ENCODE measurements at places on chromosomes 7 and 10.

DNA sequence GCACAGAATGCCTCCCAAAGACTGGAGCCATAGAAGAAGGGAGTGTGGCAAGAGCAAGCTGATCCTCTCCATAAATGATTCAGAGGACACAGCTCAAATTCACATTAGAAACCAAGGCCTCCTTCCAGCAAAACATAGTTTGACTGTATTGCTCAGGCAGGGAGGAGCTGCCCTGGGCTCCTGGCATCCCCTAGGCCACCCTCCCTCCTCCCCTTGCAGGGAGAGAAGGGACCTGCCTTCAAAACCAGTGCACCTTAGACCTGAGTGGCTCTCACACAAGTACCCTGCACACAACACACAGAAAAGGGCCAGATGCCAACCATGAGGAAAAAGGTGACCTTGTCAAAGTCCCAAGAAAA is 64.7 kb downstream of the CREB3L2 start:
- no peak for DNase-seq

- DNase-seq, result no peak
Measured at GRCh38 chr7:1754345-1754908, 84.3 kb downstream of the ELFN1 start.

DNA sequence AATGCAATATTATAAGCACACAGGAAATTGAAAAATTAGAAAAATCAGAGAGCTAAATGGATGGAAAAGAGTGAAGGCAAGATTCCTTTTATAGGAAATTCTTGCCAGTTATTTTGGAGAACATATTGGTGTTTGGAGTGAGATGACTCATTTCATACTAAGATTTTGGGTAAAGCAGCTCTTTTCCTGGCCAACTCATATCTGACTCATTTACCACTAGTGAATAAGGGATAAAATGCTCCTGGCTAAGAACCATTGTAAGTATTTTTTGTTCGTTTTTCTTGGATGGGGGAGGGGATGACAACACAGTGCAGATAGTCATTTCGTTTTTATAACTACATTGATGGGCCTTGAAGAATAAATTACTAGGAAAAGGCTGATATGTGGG is 139.3 kb downstream of the TWIST1 start:
- no peak for DNase-seq

- no peak for DNase-seq
Measured at GRCh38 chr10:26215935-26216584, 514 bp upstream of the GAD2 start.

GRCh38 chr7:2638224-2638991 is 6.6 kb downstream of the TTYH3 start:
- no peak for DNase-seq

GRCh38 chr7:42730586-42730985 is 181.3 kb downstream of the C7orf25 start:
- DNase-seq, result no peak

DNA sequence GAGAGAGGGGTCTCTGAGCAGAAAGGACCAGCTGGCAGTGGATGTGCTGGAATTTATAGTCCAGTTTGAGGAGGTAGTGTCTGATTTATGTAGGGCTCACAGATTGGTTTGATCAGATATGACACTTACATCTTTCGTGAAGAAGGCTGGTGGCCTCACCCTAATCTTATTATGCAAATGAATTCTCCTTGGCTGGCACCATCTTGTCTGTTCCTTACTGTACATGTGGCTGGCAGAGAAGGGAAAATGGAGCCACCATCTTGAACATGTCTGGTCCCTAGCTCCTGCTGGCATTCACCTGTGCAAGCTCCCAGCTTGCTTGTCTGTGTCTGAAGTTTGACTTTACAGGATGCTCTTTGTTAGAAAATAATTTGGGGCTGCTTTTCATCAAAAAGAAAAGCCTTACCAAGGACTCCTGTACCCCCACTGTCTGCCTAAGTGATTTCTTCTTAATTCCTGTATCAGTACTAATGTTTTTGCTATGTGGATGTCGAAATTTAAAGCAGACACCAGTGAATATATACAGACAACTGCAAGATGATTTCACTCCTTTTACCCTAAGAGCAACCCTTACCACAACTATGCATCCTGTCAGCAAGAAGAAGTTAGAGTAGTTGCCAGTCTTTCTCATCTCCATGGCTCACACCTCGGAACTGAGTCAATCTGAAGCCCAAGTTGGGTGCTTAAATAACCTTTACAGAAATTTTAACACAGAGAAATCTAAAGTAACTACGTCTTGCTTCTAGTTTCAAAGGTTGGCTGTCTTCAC is 322.0 kb upstream of the SEMA3D start:
- DNase-seq, result no peak

GRCh38 chr7:30697719-30698460 is 15.6 kb upstream of the CRHR2 start:
- no peak for DNase-seq

DNA sequence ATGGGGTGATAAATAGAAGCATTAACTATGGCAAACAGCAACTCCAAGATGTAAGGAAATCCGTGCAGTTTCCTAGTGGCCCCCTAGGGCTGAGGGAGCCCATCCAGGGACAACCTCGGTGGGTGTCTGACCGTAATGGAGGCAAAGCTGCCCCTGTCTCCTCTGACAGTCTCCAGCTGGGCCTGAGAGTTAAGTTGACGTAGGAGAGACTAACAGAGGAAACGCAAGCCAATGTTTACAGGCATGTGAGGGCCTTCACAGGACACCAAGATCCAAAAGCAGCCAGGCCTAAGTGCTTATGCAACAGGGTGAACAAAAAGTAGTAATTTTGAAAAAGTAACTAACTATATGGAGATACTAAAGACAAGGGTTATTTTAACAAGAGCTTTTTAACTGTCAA is 330.0 kb upstream of the C7orf33 start:
- DNase-seq, result no peak

DNA sequence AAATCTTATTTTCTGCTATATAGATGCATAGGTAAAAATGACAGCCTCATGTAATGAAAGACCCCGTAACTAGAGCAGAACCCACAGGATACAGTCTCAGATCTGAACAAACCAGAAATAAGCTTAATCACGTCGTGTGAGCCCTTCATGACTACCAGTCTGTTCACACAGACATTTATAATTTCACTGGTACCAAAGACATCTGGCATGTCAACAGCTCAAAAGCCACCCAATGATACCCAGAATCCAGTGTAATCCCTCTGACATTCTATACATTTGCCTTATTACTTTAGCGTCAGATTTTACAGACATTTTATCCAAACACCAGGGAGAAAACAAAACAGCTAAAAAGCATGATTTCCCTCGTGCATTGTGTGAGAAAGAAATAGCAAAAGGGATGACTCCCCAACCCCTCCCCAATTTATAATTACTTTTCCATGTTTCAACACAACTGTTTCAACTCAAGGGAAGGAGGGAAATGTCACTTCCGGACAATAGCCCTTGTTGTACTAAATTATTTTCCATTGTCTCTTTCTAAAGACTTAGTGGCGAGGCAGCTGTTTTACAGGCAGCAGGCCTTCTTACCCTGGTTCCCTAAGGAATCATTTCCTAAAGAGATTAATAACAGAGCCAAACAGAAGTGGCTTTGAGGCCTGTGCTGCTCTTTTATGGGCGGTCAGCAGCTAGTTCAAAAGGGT is 33.2 kb downstream of the DOCK4 start:
- peak; percentile 75 for DNase-seq

GRCh38 chr10:32893434-32893833 is 64.6 kb downstream of the ITGB1 start:
- DNase-seq, result no peak

DNA sequence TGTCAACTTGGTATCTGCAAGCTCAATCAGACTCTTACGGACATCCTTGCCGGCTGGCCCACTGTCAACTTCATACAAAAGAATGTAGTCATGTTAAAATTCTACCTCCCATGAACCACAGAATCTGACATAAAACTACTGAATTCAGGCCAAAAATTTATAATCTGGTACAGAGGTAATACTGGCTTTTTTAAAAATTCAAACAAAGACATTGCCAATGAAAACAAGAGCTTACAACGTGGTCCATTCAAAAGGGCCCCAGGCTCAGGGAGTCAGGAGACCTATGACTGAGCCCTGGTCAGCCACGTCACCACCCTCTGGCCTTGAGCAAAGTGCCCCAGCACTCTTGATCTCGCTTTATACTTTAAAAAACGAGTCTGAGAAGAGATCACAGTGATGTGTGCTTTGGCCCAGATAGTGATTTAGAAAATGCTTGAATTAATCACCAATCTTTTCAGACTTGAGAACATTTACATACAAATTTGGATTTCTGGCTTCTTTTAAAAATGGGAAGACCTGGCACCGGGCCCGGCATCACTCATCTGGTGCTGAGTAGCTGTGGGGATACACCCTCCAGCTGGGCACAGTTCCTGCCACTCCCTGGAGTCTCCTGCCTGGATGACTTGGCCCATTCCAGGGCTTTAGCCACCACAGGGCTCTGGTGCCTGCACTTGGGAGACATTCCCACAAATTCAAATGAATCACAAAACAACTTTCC is 94.1 kb downstream of the PIP4K2A start:
- no peak for DNase-seq

GRCh38 chr10:633279-634245 is 55.9 kb downstream of the DIP2C start:
- no peak for DNase-seq

DNA sequence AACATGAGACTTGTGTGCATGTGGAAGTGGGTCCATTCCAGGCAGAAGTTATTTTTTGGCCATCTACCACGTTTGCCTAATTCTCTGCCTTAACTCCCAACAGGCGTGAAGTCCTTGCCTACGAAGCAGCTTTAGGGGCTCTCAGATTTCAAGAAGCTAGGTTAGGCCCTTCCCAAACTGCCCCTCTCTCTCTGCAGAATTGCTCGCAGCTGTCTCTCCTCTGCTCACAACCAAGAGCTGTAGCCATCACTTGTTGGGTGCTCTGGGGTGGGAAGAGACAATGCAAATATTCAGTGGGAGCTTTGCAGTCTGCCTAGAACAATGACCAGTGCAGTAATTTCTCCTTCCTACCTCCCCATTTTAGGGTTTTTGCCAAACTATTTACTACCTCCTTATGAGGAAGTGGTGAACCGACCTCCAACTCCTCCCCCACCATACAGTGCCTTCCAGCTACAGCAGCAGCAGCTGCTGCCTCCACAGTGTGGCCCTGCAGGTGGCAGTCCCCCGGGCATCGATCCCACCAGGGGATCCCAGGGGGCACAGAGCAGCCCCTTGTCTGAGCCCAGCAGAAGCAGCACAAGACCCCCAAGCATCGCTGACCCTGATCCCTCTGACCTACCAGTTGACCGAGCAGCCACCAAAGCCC is 24.9 kb downstream of the CYP17A1 start:
- DNase-seq, result no peak

- DNase-seq, result no peak
Measured at GRCh38 chr7:47031786-47032535, 550.0 kb downstream of the TNS3 start.

- DNase-seq, result no peak
Measured at GRCh38 chr10:36256166-36256565, 614.1 kb upstream of the FZD8 start.

- DNase-seq, result no peak
Measured at GRCh38 chr10:14670551-14671240, 104.0 kb downstream of the FAM107B start.

DNA sequence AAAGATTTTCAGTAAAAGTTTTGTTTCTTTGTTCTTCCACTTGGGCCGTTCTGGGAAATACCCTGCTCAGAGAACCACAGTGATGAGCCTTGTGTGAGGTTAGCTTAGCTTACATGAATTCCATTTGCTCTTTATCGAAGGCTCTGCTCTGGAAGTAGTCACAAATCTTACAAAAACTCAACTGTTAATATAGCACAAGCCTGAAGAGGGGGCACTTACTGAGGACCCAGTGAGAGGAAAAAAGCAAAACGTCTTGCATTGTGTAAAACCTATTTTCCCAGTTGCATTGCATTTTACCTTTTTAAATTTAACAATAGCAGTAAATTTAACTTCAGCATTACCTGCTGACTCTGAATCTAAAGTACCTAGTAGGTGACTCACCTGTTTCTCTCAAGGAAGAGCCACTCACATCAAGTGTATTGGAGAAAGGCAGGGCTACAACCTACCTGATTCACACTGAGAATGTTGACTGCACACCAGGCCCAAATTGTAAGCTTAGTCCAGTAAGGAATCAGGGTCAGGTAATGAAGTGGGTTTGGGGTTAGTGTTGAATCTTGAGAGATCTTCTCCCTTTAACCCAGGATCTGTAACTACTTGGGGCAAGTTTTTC is 42.3 kb downstream of the PPP1R17 start:
- no peak for DNase-seq

DNA sequence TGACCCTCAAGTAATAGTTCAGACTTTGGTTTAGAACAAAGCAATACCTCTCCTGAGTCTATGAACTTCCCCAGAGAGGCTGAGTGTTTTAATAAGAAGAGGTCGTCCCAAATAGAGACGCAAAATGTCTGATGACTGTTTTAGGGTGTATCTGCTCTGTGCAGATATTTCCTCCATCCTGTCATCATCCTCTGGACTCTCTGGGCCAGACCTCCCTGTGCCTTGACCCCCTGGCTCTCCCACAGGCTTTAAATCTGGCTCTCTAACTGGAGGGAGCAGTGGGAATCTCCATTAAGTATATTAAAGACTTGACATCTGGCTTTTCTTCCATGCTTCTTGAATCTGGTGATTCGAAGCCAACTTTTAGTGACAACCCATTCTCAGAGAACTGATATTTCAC is 633.3 kb downstream of the INHBA start:
- no peak for DNase-seq

DNA sequence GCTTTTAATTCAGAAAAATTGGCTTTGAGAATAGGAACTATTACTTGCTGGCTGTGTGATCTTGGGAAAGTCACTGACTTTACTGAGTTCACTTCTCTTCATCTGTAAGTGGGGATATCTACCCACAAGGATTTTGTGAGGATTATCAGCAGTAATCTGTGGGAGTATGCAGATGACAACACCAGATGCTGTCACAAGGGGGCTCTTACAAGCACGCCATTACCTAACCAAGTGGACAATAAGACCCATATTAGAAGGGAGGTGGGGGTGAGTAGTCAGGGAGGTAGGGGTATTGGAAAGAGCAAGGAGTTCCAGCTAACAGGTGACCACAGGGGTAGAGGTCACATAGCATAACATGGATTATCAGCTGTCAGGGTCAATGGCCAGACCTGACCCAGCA is 569.4 kb downstream of the SUGCT start:
- no peak for DNase-seq

GRCh38 chr10:6039711-6040110 is 22.5 kb downstream of the IL2RA start:
- DNase-seq, result no peak

DNA sequence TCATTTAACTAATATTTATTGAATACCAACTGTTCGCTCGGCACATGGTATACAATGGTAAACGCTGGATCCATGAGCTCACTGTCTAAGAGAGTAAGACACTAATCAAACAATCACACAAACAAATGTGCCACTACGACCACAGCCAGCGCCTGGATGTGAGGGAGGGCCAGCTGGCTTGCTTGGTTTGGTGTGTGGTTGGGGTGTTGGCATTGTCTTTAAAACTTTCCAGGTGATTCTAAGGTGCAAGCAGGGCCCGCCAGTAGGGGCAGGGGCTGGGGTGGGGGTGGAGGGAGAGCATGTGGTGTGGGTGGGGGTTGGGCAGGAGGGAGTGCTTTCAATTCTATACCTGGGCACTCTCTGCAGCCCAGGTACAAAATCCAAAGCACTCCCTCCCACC is 31.6 kb downstream of the ADRA2A start:
- no peak for DNase-seq
